ENCODE measurements at places on chromosomes 1 and 21. TPM values are rescaled to one million over a fixed set of nuclear protein-coding genes. Genes with fewer than 3 reads are reported as not detected.

The MAP3K21 gene
- 0.34 TPM for total RNA-seq

The CREB3L4 gene
- total RNA-seq = 6.0 TPM

The LMO4 gene
- total RNA-seq = 46.6 TPM

The NHLH1 gene
- 0.09 TPM for total RNA-seq

The FCMR gene
- 1.7 TPM for total RNA-seq

The RCAN1 gene
- total RNA-seq = 26.7 TPM

The PDC gene
- not detected for total RNA-seq

The HUNK gene
- total RNA-seq = 0.82 TPM

The LINGO4 gene
- total RNA-seq = not detected
